ENCODE measurements at places on chromosomes 1 and 21. TPM values are rescaled to one million over a fixed set of nuclear protein-coding genes. Genes with fewer than 3 reads are reported as not detected.
A peak's percentile ranks its signal among the peaks of the same experiment; 100 is the strongest.

The C1orf94 gene
- not detected for total RNA-seq

The OR2L3 gene
- total RNA-seq: not detected

The TNFSF4 gene
- total RNA-seq: 3.2 TPM

DNA sequence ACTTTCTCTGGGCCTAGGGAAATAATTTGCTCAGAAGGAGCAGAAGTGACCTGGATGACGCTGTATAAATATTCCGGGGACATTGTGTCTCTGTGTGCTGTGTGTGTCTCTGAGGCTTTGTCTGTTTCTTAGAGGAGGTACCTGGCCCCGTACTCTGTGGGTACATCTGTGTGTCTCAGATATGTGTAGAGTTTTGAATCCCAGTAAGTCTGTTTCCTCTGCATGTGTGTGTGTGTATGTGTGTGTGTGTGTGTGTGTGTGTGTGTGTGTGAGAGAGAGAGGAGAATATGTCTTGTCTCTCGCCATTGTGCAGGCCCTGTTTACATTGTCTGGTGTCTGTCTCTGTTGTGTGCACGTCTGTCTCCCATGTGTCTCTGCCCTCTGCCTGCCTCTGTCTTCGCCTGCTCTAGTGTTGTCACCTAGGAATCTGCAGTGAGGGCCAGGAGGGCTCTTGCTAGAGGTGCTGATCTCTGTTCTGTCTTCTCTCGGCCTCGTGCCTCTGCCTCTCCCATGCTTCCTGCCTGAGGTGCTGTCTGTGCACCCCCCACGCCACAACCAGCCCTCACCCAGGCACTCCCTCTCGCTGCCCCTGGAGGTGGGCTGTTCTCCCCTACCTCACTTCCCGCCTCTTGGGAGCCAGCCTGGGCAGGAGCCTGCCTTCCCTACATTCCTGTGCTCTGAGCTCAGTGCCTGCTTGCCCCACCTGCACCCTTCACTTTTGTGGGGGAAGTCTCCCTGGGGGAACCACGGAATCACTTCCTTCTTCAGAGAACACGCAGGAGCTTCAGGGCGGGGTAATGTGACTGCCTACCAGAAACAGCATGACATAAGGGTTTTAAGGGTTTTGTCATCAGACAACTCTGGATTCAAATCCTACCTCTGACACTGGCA lies 5.9 kb downstream of the MAP7D1 start:
- no peak overlapping the region for H3K4me3 ChIP-seq
- DNase-seq: no peak
- no peak overlapping the region for H3K27ac ChIP-seq
- no peaks in the 10 kb centered on the region for H3K27me3 ChIP-seq
- H3K36me3 ChIP-seq: no peaks in the 10 kb centered on the region

DNA sequence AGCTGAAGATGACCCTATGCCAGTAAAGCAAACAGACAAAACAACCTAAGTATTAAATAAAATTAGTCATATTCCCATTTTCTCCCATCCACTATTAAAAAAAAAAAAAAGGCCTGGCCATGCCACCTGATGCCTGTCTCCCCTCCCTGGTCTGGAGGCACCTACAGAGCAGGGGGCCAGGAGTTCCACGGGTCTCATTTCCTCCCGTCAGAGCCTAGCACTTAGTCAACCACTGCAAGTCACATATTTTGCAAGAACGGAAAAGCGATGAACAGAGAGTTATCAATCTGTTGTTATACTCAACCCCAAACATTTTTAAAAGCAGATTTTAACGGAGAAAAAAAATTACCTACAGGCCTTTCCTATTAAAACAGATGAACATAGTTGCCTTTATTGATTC lies 59.3 kb downstream of the TGFBR3 start:
- H3K36me3 ChIP-seq: peaks cover 3% of the 10 kb centered on the region
- H3K4me3 ChIP-seq: peak overlapping the region; percentile 44
- no peak for DNase-seq
- peaks cover 99% of the 10 kb centered on the region for H3K4me1 ChIP-seq
- H3K27ac ChIP-seq: peak overlapping the region; percentile 97
- no peaks in the 10 kb centered on the region for H3K27me3 ChIP-seq

DNA sequence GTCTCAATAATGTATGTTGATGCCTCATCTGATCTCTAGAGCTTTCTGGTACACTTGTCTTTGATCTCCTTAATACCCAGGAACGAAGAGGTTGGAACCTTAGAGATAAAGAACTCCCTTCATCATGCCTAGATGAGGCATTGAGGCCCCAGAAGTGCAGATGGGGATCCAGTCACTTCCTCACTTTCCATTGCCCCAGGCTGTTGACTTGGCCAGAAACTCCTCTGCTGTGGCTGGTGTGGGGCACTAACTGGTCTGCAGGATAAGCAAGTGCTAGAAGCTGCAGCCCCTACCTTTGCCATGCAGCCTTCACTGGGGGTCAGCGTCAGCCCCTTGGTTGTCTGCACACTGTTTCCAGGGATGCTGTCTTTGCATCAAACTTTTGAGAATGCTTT lies 49.9 kb downstream of the STUM start:
- H3K4me1 ChIP-seq: peaks cover 11% of the 10 kb centered on the region
- DNase-seq: no peak
- H3K4me3 ChIP-seq: no peak overlapping the region

GRCh38 chr1:183824291-183824690 lies 19.4 kb downstream of the RGL1 start:
- no peaks in the 10 kb centered on the region for H3K27me3 ChIP-seq
- 0 out of 2 replicates have a peak, but pooled peaks cover 13% of the 10 kb centered on the region for H3K4me1 ChIP-seq
- no peak overlapping the region for H3K4me3 ChIP-seq
- no peak overlapping the region for H3K27ac ChIP-seq

GRCh38 chr1:46334030-46334384 lies 6.6 kb upstream of the NSUN4 start:
- H3K27me3 ChIP-seq: no peaks in the 10 kb centered on the region
- peaks cover 18% of the 10 kb centered on the region for H3K4me1 ChIP-seq
- DNase-seq: no peak
- H3K27ac ChIP-seq: no peak overlapping the region
- H3K4me3 ChIP-seq: no peak overlapping the region
